ENCODE measurements at places on chromosomes 7 and 10.
A peak's percentile ranks its signal among the peaks of the same experiment; 100 is the strongest.

DNA sequence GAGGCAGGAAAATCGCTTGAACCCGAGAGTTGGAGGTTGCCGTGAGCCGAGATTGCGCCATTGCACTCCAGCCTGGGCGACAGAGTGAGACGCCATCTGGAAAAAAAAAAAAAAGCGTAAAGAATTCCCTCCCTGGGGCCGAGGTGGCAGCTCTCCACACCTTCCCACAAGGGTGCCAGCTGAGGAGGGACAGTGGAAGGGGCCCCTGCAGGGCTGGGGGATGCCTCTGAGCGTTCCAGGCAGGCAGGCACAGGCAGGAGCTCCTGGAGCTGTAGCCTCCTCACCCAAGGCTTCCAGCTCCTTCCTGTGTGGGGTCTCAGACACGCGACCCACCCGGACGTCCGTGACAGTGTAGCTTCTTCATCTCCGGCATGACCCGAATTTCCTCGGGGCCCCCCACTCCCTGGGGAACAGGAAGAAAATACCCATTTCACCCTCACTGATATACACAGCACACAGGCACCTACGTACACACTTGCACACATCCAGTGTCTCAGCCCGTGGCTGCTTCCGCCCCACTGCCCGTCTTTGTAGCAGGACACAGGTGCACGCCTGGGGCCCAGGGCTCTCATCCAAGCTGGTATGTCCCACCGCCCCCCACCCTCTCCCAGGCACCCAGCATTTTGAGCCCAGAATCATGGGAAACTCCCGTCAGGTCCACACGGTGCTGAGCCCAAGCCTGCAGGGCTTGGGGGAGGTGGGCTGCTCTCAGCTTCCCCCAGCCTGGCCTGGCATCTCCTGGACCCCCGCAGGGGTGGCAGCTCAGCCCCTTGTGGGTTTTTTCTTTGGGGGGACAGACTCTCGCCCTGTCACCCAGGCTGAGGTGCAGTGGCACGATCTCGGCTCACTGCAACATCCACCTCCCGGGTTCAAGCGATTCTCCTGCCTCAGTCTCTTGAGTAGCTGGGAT is 25.7 kb downstream of the GRIFIN start:
- no peak for DNase-seq

DNA sequence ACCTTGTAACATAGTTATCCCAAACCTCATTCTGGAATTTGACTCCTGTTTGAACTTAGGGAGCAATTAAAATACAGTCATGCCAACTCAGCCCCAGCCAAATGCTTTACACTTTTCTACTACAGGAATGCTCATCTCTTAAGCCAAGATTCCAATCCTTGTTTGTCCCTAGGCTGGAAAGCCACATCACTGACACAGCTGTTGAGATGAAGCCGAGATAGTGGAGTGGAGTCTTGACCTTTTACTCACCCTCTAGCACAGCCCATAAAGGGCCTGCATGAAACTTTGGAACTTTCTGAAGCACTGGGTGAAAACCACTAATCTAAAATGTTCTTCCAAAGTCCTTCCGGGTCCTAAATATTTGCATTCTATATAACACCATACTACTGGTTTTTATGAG is 247.3 kb downstream of the ETV1 start:
- no peak for DNase-seq

- DNase-seq = no peak
Observed at GRCh38 chr10:43380610-43381222, 9.3 kb downstream of the FXYD4 start.

- no peak for DNase-seq
Observed at GRCh38 chr7:137774793-137775201, 72.0 kb downstream of the DGKI start.

DNA sequence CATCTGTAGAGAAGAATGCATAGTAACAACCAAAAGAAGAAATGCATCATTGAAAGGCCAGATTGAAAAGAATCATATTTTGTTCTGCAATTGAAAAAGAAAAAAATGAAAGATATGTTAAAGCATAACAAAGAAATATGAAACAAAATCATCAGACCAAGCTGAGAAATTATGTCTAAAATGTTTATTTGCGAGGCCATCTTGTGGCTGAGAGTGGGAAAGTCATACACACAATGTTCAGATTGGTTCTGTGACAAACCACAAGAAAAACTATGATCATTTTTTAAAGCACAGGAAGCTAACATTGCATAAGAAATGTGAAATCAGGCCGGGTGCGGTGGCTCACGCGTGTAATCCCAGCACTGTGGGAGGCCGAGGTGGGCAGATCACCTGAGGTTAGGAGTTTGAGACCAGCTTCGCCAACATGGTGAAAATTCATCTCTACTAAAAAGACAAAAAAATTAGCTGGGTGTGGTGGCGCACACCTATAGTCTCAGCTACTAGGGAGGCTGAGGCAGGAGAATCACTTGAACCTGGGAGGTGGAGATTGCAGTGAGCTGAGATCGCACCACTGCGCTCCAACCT is 36.6 kb downstream of the ABCB5 start:
- no peak for DNase-seq

- DNase-seq = no peak
Observed at GRCh38 chr10:33657154-33657908, 322.9 kb upstream of the NRP1 start.

- no peak for DNase-seq
Observed at GRCh38 chr7:467393-467828, 52.2 kb downstream of the PDGFA start.

DNA sequence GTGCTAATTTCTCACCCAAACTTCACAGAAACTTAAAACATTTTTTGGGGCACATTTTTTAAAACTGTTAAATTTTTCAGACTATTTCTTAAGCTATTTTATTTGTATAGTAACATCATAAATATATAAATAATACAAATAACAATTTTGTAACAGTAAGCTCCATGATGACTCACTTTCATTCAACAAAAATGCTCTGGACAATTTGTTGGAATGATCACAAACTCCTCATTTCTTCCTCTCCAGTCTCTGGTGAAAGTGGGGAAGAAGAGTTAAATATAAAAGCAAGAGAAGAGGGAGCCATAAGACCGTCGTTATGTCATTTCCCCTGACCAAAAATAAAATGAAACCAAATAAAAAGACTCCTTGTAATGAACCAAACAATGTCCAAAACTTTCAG is 162.4 kb downstream of the AGMO start:
- no peak for DNase-seq

DNA sequence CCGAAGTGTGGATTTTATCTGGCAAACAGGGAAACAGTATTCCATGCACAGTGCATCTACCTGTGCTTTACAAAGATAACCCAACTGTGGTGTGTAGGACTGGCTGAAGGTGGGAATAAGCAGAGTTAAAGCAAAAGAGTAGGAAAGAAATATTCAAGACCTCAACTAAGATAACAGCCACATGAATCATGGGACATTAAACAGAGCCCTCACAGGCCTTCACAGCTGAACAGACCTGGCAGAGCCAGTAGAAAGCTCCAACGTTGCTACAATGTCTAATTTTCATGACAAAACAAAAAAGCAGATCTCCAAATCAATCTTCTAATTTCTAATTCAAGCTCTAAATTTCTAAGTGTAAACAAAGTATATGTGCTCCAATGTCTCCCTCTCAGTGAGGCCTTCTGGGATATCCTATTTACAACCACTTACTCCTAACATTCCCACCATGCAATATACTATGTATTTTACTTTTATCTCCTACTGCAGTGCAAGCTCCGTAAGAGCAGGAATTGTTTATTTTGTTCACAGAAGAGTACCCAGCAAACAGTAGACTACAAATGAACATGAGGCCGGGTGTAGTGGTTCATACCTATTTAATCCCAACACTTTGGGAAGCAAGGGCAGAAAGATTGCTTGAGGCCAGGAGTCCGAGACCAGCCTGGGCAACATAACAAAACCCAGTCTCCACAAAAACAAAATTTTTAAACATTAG is 63.5 kb downstream of the UBE2H start:
- DNase-seq = no peak

DNA sequence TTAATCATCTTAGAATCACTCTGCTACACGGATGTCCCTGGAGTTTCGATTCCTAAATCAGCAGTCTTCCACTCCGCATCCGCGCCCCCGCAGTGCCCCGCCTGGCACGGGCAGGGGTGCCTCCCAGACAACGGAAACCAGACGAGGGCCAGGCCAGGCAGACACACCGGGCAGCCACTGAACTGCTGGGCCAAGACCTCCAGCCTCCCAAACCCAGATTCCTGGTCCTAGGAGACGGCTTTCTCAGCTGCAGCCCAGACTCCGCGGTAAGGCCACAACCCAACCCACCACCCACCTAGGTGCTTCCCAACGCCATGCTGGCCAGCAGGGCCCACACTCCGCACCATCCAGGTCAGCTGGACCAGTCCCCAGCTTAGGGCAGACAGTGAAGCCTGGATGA is 33.2 kb downstream of the MAD1L1 start:
- DNase-seq = no peak

DNA sequence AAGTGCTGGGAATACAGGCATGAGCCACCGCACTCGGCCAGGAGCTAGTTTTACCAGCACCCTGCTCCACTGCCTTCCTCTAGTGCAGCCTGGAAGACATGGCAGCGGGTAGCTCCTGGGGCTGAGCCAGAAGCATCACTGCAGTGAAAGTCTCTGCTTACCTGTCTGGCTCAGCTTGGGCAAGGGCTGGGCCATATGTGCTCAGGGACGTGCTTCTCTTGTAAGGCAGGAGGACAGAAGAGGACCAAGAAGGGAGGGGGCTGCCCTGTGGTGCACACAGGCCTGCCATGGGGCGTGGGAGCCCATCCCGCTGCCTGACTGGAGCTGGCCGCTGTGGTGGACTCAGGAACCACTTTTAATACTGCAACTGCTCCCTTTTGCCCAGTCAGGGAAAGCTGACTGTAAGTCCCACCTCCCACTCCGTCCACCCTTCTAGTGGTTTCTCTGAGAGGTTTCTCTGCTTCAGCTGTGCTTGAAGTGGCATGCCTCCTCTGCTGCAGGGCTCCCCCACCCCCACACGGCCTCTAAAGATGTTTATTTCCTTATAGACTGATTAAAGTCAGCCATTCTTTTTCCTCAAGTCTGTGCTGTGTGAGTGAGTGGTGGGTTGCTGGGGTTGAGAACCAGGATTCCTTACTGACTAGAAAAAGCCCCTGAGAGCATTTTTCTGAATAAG is 25.3 kb upstream of the C10orf95 start:
- no peak for DNase-seq

- no peak for DNase-seq
Observed at GRCh38 chr7:5557920-5558401, 134.3 kb upstream of the TNRC18 start.

DNA sequence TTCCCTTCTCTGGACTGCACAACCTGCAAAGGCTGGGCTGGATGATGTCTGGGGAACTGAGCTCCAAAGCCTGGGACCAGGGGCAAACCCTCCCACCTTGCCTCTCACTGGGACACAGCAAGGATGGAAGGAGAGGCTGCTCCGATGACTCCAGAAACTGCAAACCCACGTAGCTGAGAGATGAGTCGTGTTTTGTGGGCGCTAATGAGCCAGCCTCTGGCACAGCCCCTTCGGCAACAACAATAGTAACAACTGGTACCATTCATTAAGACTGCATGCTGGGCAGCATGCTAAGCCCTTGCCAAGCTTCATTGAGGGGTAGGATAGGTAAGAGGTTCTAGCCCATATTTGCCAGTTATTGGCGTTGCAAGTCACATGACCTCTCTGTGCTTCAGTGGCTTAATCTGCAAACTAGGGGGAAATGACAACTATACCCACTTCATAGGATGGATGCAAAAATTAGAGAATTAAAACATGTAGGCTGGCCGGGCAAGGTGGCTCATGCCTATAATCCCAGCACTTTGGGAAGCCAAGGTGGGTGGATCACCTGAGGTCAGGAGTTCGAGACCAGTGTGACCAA is 145.9 kb downstream of the SH3PXD2A start:
- no peak for DNase-seq

DNA sequence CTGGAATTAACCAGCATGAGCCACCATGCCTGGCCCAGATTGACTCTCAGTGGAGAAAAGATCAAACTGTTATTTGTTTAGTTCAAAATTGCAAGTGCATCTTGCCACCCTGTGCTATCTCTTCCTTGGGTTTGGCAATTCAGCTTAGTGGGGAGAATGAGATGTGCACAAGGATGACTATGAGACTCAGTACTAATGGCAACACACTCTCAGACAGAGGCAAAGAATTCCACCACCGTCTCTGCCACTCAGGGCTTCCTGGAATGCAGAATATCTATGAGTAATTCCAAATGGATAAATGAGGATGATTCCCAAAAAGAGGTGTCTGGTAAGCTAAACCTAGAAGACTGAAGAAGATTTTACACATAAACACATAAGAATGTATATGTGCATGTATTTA is 525.8 kb downstream of the NRG3 start:
- DNase-seq = no peak

- DNase-seq = no peak
Observed at GRCh38 chr7:75048435-75049379, 24.9 kb downstream of the RCC1L start.

DNA sequence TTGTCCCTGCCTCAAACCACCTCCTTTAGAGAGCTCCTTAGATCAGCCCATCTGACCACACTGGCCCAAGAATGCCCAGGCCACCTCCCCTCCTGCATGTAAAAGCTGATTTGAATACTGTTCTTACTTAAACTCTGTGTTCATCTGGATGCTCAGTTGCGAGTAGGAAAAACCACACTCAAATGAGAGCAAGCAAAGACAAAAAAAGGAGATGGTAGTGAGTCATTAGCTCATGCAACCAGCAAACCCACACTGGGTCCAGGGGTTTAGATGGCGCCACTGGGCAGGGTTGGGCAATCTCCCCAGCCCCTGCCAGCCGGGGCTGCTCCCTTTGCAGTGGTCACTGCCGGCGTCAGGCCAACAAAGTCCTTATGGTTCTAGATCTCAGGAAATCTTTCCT is 32.7 kb downstream of the TSPAN15 start:
- no peak for DNase-seq

DNA sequence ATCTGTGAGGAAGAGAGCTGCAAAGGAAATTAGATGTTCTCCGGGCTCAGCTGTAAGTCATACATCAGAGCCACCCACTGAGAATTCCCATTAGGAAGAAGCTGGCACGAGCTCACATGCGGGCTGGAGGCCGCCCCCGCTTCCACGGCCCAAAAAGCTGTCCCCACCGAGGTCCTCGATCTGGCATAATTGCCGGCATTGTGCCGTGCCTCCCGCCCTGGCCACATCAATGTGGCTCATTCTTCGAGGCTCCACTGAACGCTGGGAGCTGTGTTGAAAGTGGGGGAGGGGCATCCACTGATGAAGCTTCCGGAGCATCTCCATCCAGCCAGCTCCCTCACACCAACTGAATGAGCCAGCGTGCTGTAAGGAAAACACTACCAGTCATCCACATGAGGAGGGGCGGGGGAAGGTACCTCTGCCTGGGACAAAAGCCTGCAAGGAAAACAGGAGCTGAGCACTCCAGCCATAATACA is 173.1 kb downstream of the PTPRN2 start:
- peak; percentile 44 for DNase-seq

DNA sequence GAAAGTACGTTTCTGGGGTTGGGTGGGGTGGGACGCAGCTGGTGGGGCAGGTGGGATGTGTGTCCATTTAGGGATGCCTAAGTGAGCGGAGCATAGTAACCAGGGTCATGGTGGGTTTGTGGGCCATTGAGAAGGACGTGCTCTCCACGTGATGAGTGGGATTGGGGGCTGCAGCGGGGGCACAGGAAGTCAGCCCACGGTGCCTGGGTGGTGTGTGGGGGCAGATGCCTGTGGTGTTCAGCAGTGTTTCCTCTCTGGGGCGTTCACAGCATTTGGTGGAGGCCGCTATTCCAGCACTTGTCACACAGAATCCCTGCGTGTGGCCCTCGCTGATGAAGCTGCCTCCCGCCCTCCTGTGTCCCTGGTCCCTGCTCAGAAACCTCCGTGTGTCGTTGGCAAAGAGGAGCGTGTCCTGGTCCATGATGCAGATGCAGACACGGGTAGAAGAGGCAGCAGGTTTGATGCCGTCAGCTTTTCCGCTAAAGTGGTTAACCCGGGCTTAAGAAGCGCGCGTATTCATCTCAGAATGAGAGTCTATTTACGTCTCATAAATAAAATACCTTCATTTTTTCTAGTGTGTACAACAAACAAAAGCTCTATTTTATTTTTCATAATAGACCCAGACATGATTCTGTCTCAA is 274.2 kb downstream of the ADARB2 start:
- no peak for DNase-seq
